Hippocampal formation (tissue), 2 donors: ENCODE measurements at places on chromosomes 13 and 19.

GRCh38 chr19:41302624-41303351 lies 7.2 kb upstream of the CCDC97 start:
- DNase-seq, result no peak

GRCh38 chr19:48750771-48751504 lies 1.5 kb downstream of the FUT1 start:
- no peak for DNase-seq

DNA sequence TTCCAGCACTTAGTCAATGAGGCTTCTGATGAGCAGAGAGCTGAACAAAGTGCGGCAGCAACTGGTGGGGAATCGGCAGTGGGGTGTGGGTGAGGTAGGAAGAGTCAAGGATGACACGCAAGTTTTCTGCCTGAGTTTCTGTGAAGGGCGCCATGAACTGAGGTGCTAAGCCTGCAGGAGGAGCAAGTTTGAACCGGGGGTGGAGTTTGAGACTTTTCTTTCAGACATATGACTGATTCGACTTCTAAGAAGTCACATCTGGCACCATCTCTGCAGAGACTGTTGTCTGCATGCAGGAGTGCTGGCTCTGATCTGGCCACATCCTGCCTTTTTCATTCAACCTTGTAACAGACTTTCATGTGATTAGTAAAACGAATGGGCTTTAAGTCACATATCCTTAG lies 14.8 kb upstream of the GPI start:
- no peak for DNase-seq

- DNase-seq, result no peak
These were observed 226.3 kb downstream of the FGF9 start for GRCh38 chr13:21897161-21897560.

GRCh38 chr13:21504379-21504778 lies 45.3 kb upstream of the ZDHHC20 start:
- no peak for DNase-seq

GRCh38 chr13:33111414-33112110 lies 95.3 kb downstream of the KL start:
- DNase-seq, result no peak

GRCh38 chr13:112586334-112586960 lies 1.5 kb downstream of the TUBGCP3 start:
- no peak for DNase-seq

GRCh38 chr13:100825557-100825956 lies 151.0 kb upstream of the TMTC4 start:
- DNase-seq, result no peak

- peak; percentile 59 for DNase-seq
These were observed 9.8 kb upstream of the ZNF627 start for GRCh38 chr19:11587302-11587974.

DNA sequence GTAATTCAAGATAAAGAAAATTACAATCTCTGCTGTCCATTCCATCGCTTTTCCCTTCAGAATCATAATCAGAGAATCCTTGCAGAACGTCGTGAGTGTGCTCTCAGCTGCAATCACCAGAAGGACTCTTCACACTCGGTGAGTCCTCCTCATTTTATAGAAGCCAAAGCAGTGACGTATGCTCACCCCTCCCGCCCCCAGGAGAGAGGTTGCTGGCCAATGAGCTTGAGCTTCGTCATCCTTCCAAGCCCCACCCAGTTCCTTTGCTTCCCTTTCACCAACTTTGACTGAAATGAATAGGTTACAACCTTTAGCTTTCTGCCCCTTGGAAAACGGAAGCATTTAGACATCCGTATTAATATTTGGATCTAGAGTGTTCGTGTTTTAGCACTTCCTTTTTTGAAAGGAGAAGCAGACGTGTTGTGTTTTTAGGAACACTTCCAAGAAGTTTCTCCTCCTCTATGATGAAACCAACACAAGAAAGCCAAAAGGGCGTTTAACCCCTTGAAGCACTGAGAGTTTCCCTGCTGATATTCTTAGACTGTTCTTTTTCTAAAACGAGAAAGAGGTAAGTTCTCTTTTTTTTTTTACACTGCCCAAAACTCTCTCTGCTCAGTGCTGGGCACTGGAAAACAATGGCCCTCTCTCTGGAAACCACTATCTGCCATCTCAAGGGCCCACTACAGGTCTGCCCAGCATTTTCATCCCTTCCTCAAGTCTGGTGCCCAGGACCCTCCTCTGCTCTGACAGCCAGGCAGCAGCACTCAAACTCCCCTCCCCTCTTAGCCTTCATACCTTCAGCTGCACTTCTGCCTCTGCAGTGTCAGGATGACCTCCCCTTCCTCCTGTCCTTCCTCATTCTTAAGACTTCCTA lies 44.3 kb upstream of the CEACAM21 start:
- no peak for DNase-seq

DNA sequence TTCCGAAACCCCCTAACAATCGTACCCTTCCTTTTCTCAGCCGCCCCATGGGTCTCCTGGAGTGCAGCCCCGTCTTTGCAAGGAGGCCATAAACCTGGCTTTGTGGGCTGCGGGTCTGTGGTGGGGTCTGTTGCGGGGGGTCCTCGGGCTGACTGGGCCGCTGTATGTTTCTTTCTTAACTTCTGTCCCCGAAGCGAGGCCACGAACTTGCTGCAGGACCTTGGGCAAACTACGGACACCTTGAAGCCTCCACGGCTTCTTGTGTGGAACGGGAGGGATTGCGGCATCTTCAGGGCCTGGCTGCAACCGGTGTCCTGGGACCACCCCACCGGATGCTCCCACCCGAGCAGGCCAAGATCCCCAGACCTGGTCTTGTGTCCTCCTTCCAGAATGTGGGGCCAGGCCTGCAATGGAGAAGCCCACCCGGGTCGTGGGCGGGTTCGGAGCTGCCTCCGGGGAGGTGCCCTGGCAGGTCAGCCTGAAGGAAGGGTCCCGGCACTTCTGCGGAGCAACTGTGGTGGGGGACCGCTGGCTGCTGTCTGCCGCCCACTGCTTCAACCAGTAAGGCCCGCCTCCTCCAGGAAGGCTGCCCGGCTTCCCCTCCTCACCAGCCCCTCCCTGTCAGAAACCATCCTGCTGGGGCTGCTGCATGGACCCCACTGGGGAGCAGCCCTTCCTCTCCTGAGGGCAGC lies 12.0 kb downstream of the TIMM13 start:
- no peak for DNase-seq

DNA sequence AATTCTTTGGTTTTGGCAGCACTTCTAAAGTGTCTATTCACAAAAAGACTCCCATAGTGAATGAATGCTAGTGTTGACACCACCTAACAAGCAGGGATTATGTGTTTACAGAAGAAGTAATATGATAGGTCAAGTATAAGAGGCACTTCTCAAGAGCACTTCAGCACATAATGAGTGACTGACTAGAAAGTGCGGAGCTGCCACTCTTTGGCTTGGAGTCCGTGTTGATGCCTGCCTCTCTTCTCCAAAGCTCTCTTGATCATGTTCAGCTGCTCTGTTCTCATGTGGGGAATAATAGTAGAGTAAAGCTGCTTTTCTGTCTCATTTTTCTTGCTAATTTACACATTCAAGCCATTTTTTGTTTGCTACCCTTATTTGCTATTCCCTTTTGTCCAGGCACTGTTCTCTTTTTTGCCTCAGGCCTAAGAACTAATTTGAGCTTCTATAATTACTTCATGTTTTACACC lies 22.7 kb upstream of the MAB21L1 start:
- no peak for DNase-seq

DNA sequence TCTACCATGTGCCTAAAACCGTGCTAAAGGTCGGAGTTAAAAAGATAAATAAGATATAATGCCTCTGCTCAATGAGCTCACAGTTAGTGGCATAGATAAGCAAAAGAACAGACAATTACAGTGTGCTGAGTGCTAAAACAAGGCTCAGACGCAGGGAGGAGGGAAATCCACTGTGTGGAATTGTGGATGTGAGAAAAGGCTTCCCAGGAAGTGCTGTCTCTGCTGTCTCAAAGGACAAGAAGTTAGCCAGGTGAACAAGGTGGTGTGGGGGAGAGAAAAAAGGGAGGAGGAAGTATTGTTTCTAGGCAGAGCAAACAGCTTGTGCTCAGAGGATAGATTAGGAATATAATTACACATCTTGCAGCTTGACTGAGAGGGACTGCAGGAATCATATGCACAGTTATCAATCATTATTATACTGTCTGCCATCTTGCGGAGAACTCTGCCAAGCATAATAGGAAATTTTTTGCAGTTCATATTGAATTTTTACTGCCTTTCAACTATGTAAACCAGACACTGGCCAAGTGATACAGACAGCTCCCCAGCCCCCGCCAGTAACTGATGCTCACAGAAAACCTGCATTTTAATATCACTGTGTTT lies 9.3 kb downstream of the C13orf42 start:
- no peak for DNase-seq

- DNase-seq, result no peak
These were observed 500 bp upstream of the IFI30 start for GRCh38 chr19:18173054-18173571.

DNA sequence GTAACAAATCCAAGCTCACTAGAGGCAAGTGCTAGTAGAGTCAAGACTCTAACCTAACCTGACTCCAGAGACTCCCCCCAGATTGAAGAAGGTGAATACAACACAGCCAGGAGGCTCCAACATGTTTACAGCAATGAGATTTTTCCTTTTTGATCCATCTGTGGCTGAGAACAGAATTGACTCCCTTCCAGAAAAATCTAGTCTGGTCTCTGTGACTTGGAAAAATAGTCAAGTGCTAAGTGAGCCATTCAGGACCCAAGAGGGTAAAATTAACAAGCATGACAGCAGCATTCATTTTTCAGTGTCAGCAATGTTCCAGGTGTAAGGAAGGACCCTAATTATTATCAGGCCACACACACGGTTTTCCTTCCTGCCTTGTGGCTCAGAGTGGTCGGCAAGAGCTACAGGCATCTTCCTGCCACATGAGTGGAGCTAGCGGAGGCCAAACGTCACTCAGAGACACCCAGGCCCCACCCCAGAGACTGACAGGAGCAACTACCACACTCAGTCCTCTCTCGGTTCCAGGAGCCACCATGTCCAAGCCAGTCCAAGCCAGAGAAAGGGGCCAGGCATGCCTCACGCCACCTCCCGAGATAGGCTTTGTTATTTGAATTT lies 395.1 kb downstream of the FOXO1 start:
- peak; percentile 19 for DNase-seq

- no peak for DNase-seq
These were observed 3.2 kb upstream of the ZNF235 start for GRCh38 chr19:44308011-44308410.

DNA sequence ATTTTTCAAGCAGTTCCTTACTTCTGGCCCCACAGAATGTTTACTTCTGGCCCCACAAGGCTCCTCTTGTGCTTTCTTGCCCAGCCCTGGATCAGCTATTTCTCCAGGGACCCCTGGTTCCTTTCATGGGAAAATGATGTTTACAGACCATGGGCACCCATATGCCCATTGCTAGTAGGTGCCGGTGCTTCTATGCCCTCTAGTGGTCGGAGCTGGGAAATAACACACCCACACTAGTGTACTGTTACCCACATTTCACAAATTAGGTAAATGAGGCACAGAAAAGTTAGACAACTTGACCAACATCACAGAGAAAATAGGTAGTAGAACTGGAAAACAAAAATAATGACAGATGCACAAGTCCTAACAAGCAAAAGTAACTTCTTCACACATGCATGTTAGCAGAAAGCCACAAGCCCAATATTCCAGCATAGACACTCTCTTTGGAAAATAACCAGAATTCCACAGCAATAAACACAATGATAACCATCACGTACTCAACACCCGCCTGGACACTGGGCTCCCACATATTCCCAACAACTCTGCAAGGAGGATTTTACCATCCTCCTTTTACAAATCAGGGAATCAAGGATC lies 1.3 kb upstream of the CEACAM6 start:
- DNase-seq, result peak; percentile 8

DNA sequence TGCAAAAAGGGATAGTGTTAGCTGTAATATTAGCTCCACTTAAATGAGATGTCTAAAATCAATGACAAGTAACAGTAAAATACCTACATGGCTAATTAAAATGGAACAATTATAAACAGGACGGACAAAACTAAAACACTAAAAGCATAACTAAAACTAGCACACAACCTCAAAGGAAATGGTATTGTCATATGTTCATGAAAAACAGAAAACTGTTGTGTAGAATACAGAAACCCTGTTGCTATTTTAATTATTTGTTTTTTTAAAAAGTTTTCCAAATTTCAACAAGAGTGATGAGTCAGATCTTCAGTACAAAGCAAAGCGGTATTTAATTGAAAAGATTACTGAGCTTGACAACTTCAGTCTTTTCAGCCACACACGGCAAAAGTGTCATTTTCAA lies 4.2 kb downstream of the RCBTB2 start:
- no peak for DNase-seq

DNA sequence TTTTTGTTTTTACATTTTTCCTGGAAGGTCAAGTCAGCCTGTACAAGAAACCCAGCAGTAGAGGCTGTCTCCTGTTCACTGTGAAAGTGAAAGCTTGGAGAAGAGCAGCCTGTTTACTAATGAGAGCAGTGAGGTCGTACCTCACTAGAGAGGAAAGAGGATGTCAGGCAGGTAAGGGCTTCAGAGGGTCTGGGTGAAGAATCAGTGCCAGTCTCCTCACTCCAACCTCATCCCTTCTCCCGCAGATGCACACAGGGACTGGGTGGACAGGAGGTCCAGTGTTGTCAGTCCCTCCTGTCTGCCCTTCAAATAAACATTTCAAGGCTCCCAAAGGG lies 462.5 kb downstream of the KLF5 start:
- DNase-seq, result no peak

DNA sequence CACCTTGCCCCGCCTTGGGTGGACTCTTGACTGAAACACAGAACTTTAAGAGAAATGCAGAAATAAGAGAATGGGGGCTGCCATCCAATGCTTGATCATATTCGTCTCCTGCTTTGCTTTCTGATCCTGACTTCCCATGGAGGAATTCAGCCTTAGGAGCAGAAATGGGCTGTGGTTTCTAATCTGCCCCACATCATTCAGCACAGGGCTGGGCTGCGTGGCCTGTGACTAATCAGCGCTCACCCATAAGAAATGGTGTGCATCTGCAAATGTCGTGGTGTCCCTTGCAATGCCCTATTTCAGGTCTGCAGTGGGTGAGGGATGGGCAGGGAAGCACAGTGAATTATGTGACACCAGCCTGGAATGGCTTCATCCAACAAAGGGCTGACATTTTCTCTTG lies 60.7 kb upstream of the URI1 start:
- DNase-seq, result no peak
